Renal pelvis (tissue), 12 donors: ENCODE measurements at places on chromosomes 6 and 20. TPM values are rescaled to one million over a fixed set of nuclear protein-coding genes. Genes with fewer than 3 reads are reported as not detected.

GRCh38 chr6:71908162-71908765 is 21.9 kb downstream of the RIMS1 start:
- no peak for DNase-seq

DNA sequence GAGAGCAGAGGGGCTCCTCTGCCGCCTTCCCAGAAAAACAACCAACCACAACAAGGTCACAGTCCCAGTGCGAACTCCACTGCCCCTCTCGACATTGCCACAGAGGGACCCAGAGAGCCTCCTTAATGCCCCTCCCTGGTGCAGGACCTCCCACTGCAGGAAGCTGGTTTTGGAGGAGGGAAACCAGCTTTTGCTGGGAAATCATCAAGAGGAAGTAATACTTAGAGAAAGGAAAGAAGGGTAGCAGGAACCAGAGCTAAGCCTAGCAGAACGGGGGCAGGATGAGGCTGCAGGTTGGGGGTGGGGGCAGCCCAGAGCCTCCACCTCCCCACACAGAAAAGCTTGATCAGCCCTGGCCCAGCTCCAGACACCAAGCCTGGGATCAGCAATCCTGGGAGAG is 37.7 kb upstream of the SIRPA start:
- DNase-seq = no peak

DNA sequence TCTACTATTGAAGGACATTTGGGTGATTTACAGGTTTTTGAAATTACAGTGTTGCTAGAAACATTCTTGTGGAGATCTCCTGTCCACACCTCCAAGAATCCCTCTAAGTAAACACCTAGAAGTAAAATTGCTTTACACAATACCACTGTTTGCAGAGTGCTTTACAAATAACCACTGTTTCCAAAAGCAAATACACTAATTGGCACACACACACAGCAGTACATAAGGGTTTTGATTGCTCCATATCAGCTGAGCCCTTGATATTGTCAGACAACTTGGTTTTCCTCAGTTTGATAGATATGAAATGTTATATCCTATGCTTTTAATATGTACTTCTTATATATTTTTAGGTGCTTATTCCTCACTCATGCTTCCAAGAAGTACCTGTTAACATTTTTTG is 6.3 kb downstream of the HMGN4 start:
- no peak for DNase-seq

DNA sequence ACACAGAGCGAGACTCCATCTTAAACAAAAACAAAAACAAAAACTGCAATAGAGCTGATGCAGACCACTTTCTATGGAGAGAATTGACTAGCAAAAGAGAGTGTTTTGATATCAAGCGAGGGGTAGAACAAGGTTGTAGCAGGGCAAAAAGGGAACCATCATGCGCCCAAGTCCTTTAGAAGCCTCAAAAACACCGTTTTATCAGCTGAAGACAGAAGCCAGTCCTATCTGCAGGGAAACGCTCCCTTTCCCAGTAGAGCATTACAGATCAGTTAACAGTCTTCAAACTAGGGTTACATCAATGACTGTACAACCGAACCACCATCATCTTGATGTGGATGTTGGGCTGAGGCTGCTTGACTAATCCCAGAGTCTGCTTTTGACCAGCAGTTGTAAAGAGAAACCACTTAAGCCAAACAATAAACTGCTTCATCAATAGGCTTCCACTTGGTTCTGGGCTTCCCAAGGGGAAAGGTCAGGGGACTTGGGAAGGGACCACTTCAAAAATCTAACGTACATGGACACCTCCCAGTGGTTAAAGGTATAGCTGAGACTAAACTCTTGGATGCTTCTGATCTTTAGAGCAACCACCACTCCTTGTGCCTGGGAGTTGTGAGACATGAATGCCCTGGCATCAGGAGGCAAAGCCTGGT is 59.6 kb upstream of the SPDEF start:
- DNase-seq = no peak

DNA sequence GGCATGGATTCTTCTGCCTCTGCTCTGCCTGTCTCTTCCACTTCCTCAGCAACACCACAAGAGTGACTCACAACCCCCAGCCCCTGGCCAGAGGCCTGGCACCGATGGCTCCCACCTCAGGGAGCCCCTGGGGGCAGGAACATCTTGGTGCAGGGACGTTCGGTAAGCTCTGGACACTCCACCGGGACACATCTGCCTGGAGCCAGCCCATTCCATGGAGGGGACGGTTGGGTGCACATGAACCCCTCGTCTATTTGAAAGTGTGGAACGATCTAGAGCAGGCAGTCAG is 246.5 kb downstream of the ERMARD start:
- DNase-seq = no peak

The RGS19 gene
- polyA plus RNA-seq = 6.7 TPM

The ZBTB12 gene
- polyA plus RNA-seq = 29.6 TPM

The HLA-DRB1 gene
- 48.7 TPM for polyA plus RNA-seq

- DNase-seq = peak; percentile 21
These were observed 1.2 kb upstream of the C6orf62 start for GRCh38 chr6:24720131-24720603.
